Esophagus mucosa (tissue), 1 donor: ENCODE measurements at places on chromosomes 7 and 10.

DNA sequence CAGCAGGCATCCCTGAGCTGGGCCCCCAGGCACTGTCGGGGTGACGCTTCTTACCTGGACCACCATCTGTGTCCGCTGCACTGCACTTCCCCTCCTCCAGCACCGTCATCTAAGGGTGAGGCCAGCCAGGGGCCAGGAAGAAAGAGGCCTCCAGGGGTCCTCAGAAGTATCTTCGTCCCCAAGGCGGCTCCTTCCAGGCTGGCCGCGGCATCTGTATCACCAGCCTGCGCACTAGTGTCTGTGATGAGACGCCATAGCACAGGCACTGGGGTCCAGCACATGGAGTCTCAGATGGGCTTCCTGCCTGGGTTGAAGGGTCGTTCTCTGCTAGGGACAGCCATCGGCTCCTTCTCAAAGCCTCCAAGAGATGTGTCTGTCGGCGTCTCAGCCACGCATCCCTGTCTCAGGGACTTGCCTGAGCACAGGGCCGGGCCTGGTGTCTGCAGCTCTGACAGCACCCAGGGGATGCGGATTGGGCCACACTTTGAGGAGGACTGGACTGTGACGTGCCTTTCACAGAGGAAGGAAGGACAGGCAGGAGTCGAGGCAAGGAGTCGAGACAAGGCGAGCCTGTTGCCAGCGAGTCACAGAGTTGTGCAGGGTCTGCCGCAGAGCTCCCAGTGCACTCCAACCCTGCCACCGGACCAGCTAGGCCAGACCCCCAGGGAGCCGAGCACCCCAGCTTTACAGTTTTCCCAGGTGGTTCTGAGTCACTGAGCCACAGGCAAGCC lies 101.5 kb upstream of the DIP2C start:
- ATAC-seq = peak; percentile 16

DNA sequence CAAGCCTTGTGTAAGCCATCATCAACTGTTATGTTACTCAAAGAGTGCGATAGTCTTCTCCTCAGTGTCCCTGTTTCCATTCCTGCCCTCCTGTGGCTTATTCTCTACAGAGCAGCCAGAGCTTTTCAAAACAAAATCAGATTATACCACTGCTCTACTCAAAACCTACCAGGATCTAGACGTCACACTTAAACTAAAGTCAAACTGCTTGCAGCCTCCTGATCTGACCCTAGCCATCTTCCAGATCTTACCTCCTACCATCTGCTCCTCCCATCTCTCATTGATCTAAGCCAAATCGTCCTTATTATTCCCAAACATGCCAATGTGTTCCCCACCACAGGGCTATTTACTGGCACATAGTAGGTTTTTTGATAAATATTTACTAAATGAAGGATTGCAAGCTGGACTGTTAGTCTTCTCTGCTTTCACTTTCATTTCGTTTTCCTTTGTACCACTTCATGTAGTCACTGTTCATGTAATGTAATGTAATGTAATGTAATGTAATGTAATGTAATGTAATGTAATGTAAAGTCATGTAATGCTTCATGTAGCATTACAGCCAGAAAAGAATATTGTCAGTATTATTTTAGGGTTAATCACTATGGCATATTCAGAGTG lies 116.1 kb downstream of the GPR37 start:
- ATAC-seq = no peak

- no peak for ATAC-seq
Measured at GRCh38 chr10:94274142-94274787, 88.5 kb downstream of the NOC3L start.

DNA sequence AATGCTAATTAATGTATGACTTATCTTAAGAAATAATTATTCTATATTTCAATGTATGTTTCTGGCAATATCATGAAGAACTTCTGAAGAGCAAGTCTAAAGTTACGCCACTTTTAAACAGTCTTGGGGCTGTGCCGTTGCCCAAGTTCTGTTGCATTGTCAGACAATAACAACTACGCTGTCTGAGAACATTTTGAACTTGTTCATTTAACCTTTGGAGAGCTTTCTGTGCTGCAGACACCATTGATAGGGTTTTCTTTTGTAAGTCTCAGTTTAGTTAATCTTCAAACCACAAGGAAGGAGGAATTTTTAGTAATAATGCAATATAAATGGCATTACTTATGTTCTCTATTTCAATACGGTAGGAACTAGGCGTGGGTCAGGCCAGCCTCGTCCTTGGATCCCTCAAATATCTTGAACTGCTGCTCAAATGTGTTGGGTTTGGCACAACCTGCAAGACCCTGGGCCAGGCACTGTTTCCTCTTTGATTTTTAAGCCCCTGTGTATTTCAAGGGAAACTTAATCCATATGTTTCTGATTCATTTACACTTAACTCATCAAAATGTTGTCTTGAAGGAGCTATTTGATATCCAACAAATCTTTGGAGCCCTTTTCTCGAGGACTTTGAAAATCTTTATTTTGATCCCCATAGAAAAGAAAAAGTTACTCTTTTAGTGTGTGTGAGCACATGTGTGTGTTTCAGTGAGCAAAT lies 215.5 kb downstream of the INHBA start:
- no peak for ATAC-seq

DNA sequence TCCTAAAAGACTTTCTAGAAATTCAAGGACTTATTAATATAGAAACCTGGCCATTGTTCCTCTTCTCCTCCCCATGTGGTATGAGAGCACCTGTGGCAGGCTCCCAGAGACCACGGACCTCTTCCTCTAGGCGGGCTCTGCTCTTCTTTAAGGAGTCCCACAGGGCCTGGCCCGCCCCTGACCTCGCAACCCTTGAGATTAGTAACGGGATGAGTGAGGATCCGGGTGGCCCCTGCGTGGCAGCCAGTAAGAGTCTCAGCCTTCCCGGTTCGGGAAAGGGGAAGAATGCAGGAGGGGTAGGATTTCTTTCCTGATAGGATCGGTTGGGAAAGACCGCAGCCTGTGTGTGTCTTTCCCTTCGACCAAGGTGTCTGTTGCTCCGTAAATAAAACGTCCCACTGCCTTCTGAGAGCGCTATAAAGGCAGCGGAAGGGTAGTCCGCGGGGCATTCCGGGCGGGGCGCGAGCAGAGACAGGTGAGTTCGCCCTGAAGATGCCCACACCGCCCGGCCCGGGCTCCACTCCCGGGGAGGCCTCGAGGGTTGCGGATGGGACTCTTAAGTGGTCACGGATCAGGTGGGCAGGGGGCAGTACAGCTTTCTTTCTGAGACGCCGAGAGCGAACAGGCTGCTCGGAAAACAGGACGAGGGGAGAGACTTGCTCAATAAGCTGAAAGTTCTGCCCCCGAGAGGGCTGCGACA lies at the start of gene SLC26A4:
Gene SLC26A4 (plus strand): TSS at position 448 of the 700 bp plus-strand sequence. CDS start 814 bp downstream, outside the sequence.
- peak; percentile 17 for ATAC-seq

GRCh38 chr10:68561865-68562649 lies 1.9 kb downstream of the TET1 start:
- ATAC-seq = no peak

- no peak for ATAC-seq
Measured at GRCh38 chr10:31823358-31823757, 105.3 kb downstream of the ARHGAP12 start.

DNA sequence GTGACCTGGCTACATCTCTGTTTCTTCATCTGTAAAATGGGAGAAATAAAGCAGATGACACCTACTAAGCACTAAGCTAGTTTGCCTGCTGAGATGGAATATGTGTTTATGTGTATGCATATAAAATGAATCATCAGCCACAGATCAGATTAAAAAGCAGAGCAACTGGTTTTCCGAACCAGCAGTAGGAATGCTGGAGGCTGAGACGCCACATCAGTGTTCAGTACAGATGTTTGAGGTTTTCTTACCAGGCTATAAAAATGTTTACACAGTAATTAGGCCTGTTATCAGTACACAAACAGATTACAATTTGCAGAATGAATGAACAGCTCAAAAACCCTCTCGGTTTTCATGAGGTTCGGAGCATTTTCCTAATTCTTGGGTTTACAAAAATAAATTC lies 85.8 kb downstream of the CALN1 start:
- peak; percentile 82 for ATAC-seq

- no peak for ATAC-seq
Measured at GRCh38 chr7:132203021-132203420, 373.2 kb downstream of the PLXNA4 start.

- ATAC-seq = no peak
Measured at GRCh38 chr7:118372530-118372929, 148.0 kb downstream of the ANKRD7 start.

- peak; percentile 54 for ATAC-seq
Measured at GRCh38 chr10:103802637-103803353, 52.6 kb downstream of the SH3PXD2A start.

- peak; percentile 87 for ATAC-seq
Measured at GRCh38 chr10:31936933-31937332, 8.3 kb upstream of the ARHGAP12 start.

GRCh38 chr7:130293521-130293920 lies 560 bp downstream of the CPA4 start:
- peak; percentile 69 for ATAC-seq

GRCh38 chr7:89813081-89813480 lies 341.2 kb upstream of the STEAP1 start:
- ATAC-seq = no peak

GRCh38 chr7:142112086-142112485 lies 568 bp downstream of the MGAM2 start:
- ATAC-seq = no peak

- ATAC-seq = no peak
Measured at GRCh38 chr10:25280573-25280972, 105.8 kb downstream of the GPR158 start.

DNA sequence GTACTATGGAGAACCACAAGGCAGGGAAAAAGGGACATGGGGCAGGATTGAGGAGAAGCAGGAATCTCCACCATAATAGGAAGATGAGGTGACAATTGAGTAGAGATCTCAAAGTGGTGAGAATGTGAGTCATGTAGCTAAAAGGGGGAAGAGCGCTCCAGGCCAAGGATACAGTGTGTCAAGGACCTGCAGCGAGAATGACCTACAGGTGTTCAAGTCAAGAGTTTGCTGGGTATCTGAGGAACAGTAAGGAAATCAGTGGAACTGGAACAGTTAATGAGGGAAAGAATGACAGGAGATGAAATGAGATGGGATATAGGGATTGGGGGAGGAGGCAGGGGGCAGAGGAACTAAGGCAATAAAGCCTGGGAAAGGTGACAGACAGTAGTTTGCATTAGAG lies 33.6 kb downstream of the SFR1 start:
- ATAC-seq = no peak

GRCh38 chr10:13184730-13185514 lies 23.6 kb downstream of the MCM10 start:
- peak; percentile 63 for ATAC-seq

DNA sequence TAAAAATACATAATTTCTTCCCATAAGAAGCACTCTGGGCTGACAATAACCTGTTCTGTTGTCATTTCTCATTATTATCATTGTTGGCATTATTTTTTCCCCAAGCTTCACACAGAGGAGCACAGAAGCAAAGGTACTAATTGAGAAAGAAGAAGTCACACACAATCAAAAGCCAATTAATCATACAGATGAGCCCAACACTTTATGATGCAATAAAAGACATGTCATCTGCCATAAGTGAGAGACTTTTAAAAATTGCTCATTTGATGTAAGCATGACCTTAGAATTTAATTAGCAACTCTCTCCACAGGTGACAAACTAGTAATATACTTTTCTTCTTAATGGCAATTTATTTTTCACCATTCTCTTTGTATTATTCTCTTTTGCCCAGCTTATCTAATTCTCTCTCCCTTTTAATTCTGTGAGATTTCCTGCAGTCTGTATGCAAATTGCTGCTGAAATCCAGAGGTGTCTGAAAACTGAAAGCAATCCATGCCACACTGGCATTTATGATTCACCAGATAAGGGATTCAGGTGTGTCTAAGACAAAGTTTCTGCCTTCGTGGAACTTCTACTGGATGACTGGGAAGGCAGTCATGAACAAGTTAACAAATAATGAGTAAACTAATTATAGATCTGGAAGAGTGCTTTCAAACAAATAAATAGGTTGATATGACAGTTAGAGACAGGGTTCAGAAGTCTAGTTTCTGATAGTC lies 203.5 kb downstream of the CHCHD3 start:
- no peak for ATAC-seq
